Retinal pigment epithelial cell (primary cell): ENCODE measurements at places on chromosomes 7 and 10.

GRCh38 chr7:25829663-25830062 is 322.3 kb upstream of the NFE2L3 start:
- no peak for DNase-seq

DNA sequence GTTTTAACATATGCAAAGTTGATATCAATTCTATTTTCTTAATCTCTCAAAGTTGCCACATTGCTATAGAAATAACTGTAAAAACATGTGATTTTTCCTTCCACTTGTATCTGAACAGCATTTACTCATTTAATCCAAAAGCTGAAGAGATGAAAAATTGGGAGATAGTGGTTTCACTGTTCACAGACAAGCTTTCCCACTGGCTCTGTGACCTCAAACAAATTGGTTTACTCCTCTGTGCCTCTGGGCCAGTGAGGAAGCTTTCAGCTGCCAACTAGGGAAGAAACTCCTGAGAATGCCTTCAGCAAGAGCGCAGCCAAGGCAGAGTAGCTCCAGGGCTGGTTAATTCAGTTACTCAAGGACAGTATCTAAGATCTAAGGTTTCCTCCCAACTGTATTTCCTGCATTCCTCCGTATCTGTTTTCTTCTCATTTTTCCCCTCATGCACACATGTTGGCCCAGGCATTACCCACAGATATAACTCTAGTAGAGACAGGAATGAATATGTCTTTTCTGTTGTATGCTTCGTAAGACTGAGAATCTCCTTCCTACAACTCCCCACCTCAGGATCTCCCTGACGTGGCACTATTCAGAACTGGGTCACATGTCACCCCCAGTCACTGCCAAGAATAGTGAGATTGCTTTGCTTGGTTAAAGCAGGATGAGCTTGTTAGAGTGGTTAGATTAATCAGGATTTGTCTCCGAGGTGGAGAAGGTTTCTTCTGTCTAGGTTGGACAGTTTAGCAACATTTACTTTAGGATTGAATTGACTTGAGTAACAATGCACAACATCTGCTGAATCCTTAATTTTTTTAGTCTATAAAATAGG is 315.7 kb downstream of the NRG3 start:
- DNase-seq: no peak

- no peak for DNase-seq
Observed at GRCh38 chr10:29434111-29434510, 145.2 kb downstream of the LYZL1 start.

- no peak for DNase-seq
Observed at GRCh38 chr7:65235586-65235985, 138.1 kb upstream of the ZNF92 start.

DNA sequence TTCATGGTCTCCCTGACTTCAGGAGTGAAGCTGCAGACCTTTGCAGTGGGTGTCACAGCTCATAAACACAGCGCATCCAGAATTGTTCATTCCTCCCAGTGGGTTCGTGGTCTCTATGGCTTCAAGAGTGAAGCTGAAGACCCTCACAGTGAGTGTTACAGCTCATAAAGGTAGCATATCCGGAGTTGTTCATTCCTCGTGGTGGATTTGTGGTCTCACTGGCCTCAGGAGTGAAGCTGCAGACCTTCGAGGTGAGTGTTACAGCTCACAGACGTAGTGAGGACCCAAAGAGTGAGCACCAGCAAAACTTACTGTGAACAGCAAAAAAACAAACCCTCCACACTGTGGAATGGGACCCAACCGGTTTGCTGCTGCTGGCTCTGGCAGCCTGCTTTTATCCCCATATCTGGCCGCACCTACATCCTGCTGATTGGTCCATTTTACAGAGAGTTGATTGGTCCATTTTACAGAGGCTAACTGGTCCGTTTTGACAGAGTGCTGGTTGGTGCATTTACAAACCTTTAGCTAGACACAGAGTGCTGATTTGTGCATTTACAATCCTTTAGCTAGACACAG is 308.8 kb downstream of the PTPRN2 start:
- DNase-seq: no peak

- DNase-seq: no peak
Observed at GRCh38 chr7:16615228-16615627, 30.3 kb downstream of the ANKMY2 start.

- DNase-seq: no peak
Observed at GRCh38 chr10:70087616-70088307, 35.1 kb downstream of the MACROH2A2 start.

DNA sequence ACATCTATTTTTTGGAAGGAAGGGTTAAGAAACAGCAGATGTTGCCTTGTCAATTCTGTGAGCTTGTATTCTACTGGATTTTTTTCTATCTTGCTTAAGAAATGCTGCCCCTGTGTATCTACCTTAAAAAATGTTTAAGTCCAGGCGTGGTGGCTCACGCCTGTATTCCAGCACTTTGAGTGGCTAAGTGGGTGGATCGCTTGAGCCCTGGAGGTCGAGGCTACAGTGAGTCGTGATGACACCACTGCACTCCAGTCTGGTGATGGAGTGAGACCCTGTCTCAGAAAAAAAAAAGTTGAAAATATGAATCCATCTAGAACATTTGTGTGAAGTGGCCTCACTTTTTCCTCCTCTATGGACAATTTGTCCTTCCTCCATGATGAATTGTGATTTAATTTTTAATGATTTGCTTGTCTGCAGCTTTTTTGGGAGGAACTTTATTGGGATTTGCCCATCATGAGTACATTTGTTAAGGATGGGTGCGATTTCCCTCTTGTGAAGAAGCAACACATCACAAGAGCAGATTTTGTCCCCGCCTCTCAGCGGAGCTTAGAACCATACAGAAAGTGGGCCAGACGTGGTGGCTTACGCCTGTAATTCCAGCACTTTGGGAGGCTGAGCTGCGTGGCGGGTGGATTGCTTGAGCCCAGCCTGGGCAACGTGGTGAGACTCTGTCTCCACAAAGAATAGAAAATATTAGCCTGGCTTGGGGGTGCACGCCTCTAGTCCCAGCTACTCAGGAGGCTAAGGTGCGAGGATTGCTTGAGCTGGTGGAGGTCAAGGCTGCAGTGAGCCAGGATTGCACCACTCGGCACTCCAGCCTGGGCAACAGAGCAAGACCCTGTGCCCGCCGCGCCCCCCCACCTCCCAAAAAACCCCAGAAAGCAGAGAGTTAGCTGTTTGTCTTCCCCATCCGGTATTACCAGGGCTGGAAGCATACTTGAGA is 57.7 kb downstream of the DNAJB6 start:
- DNase-seq: no peak

GRCh38 chr10:24929056-24929544 is 23.3 kb downstream of the PRTFDC1 start:
- DNase-seq: peak; percentile 66

- no peak for DNase-seq
Observed at GRCh38 chr10:32377458-32378259, 30.7 kb upstream of the EPC1 start.

DNA sequence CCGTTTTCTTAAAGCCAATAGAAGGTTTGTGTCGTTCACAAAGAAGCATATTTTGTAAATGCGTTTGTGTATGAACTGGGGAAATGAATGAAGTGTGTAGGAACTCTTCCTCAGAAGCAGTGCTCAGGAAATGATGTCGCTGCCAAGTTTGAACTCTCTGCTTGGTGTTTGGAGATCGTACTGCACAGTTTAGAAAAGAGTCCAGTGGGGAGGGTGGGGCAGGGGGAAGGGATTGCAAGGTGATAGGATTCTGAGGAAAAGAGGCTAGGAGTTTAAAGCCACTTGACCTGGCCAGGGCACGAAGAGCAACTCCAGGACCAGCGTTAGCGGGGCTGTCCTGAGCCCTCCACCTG is 122.2 kb downstream of the CUBN start:
- DNase-seq: no peak

- DNase-seq: no peak
Observed at GRCh38 chr10:108749042-108749441, 1174.3 kb downstream of the XPNPEP1 start.

DNA sequence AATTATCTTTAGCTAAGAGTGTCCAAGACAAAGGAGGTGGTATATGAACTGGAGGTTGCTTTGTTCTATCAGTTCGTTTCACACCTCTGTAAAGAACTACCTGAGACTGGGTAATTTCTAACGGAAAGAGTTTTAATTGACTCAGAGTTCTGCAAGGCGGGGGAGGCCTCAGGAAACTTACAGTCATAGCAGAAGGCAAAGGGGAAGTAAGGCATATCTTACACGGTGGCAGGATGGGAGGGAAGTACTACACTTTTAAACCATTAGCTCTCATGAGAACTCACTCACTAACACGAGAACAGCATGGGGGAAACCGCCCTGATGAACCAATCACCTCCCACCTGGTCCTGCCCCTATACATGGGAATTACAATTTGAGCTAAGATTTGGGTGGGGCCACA is 1202.3 kb upstream of the LRRTM3 start:
- no peak for DNase-seq

DNA sequence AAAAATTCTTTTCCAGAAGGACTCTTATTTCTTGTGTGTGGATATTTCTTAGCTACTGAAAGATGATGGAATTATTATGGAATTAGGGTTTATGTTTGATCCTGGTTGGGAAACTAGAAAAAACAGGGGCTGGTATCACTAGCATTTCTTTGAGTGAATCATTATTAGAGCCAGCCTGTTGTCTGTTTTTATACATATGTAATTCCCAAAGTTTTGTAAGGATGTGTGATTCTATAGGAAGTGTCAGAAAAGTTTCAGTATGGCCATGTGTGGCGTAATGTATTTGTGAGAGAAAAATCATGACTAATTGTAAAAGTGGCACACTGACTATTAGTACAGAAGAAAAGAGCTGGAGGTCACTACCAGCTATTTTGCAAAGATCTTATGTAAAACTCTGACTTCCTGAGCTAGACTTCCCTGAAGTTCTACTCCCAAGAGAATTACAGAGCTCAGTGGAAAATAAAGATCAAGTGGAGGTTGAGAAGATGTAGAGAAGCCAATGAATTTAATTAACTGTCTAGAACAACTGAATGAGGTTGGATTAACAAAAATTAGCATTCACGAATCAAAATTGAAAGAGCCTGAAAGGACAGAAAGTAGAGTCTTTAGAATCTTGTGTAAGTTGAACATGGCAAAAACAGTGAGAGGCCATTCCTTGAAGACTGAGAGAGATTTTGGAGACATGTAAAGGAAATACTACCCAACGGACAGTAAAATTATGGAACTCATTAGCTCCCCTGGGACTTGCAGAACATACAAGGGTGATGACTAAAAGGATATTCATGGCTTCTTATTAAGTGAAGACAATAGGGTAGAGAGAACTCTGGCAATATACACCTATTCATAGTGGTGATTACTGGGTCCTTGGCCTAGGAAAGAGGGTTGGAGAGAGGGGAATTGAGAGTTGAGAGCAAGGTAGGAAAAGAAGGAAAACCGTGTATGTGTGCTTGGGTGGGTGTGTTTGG is 12.5 kb downstream of the ZNF365 start:
- DNase-seq: no peak

DNA sequence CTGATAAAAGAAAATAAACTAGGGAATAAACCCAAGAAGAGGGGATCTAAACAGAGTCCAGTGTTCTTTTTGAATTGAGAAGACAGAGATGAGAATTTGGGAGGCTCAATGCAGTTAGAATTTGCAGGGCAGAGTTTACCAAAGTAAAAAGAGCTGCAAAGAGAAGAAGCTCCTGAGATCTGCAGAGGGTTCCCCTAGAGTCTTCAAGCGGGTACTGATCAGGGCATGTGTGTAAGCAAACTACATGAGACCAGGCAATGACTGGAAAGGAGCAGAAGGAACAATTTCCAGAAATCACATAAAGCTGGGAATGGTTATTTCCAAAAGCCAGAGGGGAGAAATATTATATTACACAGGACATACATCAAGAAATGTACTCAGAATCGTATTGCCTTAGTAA is 58.1 kb upstream of the TES start:
- no peak for DNase-seq

DNA sequence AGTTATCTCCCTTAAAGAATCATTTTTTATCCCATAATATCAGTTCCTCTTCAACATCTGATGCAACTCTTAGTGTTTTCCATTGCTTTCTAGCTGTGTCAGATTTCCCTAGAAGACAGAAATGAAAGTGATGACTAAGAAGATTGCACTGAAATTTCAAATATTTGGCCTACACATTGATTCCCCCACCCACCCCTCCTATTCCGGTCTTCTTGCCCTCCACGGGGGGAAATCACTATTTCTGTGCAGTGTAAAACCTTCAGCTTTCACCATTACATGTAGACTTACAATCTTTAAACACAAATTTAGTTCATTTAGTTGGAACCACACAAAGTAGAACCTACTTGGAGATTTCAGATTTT is 63.7 kb upstream of the IL6 start:
- no peak for DNase-seq

- no peak for DNase-seq
Observed at GRCh38 chr10:131702531-131703356, 198.1 kb upstream of the PPP2R2D start.

GRCh38 chr10:4230036-4230435 is 445.0 kb upstream of the KLF6 start:
- no peak for DNase-seq

GRCh38 chr10:29657719-29658274 is 23.0 kb upstream of the SVIL start:
- peak; percentile 47 for DNase-seq

DNA sequence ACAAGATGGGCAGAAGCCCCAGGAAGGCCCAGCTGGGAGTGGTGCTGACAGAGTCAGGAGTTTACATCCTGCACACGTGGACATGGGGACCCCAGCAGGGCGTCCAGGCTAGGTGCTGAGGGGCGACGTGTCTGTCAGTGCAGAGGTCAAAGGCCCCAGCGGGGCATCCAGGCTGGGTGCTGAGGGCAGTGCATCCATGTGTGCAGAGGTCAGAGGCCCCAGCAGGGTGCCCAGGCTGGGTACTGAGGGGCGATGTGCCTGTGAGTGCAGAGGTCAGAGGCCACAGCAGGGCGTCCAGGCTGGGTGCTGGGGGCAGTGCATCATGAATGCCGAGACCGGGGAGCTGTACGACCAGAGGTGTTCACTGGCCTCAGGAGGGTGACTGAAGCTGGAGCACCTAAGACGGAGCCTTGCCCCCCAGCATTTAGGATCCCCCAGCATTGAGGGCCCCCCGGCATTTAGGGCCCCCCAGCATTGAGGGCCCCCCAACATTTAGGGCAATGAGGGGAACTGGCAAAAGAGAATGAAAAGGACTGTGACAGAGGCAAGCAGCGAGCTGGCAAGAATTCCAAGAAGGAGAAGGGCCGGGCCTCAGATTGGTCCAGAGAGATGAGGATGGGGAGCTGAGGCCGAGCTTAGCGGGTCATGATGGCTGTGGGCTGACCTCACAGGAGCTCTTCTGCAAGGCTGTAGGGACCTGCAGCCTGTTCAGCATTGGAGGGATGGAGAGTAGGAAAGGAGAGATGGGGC is 474.9 kb downstream of the PTPRN2 start:
- DNase-seq: no peak
